ENCODE measurements at places on chromosomes 7 and 10.
A peak's percentile ranks its signal among the peaks of the same experiment; 100 is the strongest.

GRCh38 chr10:51010977-51011376 is 63.3 kb upstream of the PRKG1 start:
- DNase-seq: no peak

DNA sequence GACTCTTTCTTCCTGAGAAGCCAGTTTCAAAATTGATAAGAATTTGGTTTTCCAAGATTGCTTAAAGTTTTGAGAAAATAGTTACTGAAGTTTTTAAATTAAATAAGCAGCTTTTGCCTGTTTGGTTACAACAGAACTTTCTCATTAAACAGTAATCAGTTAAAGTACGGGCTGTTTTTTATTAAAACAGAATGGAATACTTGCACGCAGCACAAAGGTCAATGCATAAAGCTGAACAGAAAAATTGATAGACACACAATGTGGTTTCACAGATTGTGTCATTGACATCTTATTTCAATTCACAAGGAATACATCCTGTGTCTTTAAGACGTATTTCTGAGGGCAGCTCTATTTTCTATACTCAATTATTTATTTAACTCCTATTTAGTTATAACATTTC is 192.2 kb downstream of the PRKG1 start:
- no peak for DNase-seq

GRCh38 chr10:114758331-114758730 is 63.2 kb upstream of the FHIP2A start:
- no peak for DNase-seq

- no peak for DNase-seq
Observed at GRCh38 chr10:78290131-78290750, 256.6 kb downstream of the RPS24 start.

DNA sequence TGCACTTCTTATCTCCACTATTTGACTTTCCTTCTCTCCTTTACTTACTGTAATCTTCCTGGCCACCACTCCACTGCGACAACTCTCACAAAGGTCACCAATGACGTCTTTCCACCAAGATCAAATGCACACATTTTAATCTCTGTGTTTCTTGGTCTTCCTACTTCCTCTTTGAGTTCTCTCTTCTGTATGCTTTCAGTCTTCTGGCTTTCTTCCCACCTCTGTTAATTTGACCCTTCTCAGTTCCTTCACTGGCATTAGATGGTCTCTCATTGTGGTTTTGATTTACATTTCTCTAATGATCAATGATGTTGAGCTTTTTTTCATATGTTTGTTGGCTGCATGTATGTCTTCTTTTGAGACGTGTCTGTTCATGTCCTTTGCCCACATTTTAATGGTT is 31.9 kb downstream of the FAM107B start:
- no peak for DNase-seq

DNA sequence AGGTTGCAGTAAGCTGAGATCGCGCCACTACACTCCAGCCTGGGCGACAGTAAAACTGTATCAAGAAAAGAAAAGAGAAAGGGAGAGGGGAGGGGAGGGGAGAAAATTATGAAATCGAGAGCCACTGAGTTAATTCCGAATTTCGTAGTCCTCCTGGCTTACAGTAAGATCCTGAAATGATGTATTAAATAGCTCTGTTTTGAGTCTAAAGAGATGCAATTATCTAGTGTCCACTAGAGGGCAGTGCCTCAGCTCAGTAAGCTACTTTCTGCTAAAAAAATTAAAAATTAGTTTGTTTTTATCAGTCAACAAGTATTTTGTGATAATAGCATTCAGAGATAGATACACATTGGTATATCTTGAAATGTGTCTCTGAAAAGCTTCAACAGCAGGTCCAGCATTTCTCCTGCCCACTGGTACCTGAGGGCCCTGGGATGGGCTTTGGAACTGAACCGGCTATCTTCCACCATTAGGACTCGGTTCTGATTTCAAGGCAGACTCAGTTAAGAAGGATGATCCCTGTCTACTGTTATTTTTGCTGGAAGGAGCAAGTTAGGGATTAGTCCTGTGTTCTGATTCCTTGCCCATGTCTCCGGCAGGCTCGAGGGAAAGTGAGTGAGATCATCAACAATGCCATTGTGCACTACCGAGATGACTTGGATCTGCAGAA is 19.5 kb downstream of the TSPAN33 start:
- DNase-seq: no peak

GRCh38 chr10:119205894-119206602 is 1.3 kb upstream of the GRK5 start:
- no peak for DNase-seq

DNA sequence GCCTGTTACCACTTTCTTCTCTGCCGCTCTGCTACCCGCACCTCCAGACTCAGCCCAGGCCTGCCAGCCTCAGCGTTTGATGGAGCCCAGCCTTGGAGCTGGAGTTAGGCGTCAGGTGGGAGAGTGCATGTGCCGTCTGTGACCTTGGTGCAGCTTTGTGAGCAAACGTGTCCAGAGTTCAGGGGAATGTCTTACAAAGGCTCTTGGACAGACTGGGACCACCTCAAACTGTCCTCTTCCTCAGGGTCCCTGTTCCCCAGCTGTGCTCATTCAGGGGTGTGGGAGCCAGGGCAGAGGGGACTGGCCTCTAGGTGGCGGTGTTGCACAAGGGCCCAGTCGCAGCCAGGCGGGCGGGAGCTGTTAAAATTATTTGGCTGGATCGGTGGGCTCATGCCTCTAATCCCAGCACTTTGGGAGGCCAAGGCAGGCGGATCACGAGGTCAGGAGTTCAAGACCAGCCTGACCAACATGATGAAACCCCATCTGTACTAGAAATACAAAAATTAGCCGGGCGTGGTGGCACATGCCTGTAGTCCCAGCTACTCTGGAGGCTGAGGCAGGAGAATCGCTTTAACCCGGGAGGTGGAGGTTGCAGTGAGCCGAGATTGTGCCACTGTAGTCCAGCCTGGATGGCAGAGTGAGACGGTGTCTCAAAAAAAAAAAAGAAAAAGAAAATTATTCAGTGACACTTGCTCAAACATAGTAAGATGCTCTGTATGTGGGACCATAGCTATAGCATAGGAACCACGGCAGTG is 89.2 kb downstream of the ADCY1 start:
- no peak for DNase-seq

- no peak for DNase-seq
Observed at GRCh38 chr10:7329219-7329618, 81.6 kb downstream of the SFMBT2 start.

GRCh38 chr7:139893461-139893860 is 64.4 kb downstream of the TBXAS1 start:
- DNase-seq: no peak

GRCh38 chr10:129307141-129307540 is 159.9 kb upstream of the MGMT start:
- DNase-seq: no peak

DNA sequence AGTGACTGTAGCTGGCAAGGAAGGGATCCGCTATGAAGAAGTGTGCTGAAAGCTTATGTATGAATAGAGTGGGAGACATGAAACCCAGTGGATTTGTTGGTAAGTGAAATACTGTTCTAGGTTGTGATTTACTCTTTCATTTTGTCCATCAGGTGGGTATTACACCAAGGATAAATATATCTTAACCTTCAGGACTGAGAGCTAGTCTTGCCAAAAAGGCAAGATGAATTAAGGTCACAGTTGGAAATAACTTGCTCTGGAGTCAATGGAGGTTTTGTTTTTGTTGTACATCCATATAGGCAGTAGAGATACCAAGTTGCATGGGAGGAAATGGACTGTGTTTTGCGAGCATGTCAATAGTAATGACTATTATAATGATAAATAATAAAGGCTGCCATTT is 190.6 kb downstream of the TMEM178B start:
- no peak for DNase-seq

DNA sequence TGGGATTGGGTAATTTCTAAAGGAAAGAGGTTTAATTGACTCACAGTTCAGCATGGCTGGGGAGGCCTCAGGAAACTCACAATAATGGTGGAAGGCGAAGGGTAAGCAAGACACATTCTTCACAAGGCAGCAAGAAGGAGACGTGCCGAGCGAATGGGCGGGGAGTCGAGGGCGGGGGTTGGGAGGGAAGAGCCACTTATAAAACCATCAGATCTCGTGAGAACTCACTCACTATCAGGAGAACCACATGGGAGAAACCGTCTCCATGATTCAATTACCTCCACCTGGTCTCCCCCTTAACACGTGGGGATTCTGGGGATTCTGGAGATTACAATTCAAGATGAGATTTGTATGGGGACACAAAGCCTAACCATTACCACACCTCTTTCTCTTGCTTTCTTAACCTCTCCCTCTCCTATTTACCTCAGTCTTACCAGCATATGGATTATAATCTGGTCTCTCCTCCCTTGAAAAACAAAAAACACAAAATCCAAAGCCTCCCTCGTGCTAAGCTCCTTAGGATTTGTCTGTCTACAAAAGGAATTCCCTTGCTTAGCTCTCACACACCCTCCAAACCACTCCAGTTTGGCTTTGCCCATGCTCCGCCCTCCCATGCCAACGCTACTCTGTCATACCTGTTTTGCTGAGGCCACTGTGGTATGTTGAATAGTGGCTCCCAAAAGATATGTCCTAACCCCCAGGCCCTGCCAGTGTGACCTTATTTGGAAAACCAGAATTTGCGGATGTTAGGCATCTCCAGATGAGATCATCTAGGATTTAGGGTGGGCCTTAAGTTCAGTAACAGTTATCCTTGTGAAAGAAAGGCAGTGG is 19.6 kb upstream of the EFCAB10 start:
- DNase-seq: no peak

DNA sequence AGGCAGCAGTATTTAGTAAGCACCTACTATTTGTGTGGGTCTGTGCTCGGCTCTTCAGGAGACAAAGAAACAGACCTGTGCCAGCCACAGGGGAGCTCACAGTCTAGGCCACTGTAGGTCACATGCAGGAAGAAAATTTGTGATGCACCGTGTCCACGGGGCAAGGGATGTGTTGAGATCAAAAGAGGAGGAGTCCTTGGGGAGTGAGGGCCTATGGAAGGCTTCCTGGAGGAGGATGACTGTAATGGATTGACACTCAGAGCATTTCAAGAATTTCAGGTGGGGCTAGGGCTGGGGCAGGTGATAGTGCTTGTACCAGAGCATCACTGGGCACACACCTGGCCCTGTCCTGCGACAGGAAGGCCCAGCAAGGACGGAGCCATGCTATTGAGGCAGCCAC is 102.7 kb downstream of the ZMIZ1 start:
- DNase-seq: no peak

DNA sequence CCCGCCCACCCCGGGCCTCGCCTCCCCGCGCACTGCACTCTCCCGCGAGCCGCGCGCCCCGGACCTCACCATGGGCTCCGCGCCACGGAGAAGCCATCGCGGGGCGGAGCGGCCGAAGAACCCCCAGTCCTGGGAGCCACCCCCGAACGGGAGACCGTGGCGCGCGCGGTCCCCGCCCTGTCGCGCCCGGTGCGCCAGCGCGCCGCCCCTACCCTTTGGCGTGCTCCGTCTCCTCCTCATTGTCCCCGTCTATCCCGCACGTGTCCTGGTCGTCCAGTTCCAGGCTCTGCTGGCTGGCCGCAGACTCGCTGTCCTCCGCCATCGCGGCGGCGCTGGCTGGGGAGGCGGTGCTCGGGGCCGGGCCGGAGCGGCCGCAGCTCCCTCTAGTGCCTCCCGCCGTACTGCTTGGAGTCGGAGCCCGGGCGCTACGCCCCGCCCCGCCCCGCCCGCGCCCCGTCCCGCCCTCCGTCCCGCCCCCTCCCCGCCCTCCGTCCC is at the start of gene NMT2:
Gene NMT2, minus strand, starts transcription at position 403 of the 495 bp plus-strand sequence. Its CDS starts 81 bp downstream, at position 322.
- no peak for DNase-seq

DNA sequence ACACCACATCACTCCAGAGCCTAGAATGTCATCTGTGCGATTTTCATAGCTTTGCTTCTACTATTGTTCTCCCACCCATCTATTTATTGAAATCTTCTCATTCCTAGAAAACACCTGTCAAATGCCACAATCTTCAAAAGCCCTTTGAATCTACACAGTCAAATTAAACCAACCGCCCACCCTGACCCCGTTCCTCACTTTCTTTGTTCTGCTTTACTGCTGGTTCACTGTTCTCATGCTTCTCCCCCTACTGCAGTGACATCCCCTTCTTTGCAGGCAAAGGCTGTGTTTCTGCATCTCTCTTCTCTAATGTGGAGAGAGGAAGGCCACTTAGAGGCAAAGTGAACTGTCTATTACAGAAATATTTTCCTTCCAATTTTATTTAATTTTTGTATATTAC is 152.4 kb upstream of the NEBL start:
- no peak for DNase-seq

DNA sequence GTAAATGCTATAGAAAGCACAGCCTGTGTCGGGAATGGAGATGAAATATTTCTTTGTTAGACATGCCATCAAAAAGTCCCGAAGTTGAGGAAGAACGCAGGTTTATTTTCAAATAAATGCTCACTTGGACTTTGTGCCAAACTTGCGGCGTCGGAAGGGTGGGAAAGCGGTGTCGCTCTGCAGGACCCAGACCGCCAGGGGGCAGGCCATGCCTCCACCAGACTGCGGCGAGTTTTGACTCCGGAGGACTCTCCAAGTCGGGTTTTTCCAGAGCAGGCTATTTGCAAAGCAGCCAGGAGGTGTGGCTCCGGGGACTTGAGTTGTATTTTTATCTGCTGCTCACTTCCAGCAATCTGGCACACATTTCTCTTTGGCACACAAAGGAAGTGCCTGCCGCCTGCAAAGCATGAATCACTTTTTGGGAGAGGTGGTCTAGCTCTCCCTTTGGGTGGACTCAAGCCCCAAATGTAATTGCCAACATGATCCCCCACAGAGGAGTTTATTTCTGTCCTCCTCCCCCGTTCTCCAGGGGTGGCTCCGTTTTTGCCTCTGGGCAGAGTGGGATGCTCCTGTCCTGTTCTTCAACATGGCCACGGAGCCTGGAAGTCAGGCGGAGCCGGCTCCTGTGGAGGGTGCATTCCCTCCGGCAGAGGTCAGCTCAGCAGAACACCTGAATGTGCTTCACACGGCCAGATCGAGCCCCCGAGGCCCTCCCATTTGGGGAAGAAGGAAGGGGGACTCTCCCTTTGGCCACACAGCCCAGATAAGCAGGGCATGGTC is 82.3 kb upstream of the GPR26 start:
- DNase-seq: peak; percentile 73

DNA sequence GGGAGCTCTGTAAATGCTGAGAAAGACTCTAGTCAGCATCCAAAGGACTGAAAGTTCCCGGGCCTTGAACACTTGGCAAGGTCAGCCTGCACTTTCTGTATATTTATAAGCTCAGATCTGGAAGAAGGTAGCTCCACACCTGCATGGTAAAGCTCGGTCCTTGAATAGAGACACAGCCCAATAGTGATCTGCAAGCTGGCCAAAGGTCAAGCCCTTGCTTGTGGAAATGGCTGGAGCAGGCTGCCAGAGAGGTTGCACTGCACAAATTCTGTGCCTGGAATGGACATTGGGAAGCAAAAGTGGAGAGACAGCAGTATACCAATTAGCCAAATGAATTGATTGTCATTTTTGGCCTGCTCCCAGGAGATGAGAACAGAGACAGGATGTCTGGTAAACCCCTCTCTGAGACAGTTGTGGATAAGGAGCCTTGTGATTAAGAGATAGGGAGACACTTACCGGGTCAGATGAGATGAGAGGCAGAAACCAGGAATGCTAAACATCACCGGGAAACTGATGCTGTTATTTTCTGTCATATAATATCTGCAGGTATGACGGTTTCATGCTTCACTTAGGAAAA is 8.0 kb upstream of the FRA10AC1 start:
- DNase-seq: no peak

GRCh38 chr10:45220931-45221330 is 94.5 kb downstream of the OR13A1 start:
- no peak for DNase-seq

- no peak for DNase-seq
Observed at GRCh38 chr7:134355004-134355525, 38.3 kb upstream of the SLC35B4 start.

GRCh38 chr10:24680647-24681524 is 42.8 kb downstream of the ARHGAP21 start:
- DNase-seq: no peak

GRCh38 chr10:16893664-16894063 is 76.4 kb upstream of the RSU1 start:
- DNase-seq: no peak
